Endothelial cell of umbilical vein (primary cell): ENCODE measurements at places on chromosomes 7 and 10. TPM values are rescaled to one million over a fixed set of nuclear protein-coding genes. Genes with fewer than 3 reads are reported as not detected.

The WDFY4 gene
- 10.1 and 11.7 TPM in 2 replicates for polyA plus RNA-seq

The NPC1L1 gene
- not detected in 2 replicates for polyA plus RNA-seq

The ITPRID1 gene
- not detected in 2 replicates for polyA plus RNA-seq

The ANKRD7 gene
- polyA plus RNA-seq, result not detected in 2 replicates

DNA sequence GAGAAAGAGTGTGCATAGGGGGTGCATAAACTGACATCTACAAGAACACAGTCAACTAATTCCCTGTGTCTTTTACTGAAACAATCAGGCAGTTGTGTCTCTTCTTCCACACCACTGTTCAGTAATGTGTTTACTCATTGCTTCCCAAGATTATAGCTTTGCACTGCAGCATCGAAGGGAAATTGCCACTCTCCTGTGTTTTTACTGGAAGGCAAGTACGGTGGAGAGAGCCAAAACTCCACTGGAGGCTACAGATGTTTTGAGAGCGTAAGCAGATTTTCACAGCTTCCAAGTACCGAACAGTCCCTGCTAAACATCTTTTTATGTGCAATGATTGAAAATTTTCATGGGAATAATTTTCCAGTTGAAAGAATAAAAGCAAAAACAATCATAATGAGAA is 510.5 kb upstream of the AKR1E2 start:
- DNase-seq, result peak; percentile 78

- peak; percentile 7 for DNase-seq
Measured at GRCh38 chr7:140726281-140726680, 29.8 kb downstream of the NDUFB2 start.

GRCh38 chr10:36462194-36462593 is 663.2 kb upstream of the ANKRD30A start:
- no peak for DNase-seq

DNA sequence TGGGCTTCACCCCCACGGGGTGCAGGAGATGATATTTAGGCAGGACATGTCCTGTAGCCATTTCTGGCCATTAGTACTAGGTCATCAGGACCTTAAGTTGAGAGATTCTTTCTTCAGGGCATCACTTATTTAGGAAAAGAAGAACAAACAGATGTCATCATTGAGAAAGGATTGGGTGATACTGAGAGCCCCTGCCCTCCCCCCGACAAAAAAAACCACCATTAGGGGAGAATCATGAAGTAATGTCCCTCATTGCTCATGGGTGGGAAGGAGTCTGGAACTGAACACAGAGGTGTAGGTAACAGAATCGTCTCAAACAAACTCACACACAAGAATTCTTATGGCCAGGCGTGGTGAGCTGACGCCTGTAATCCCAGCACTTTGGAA is 6.4 kb upstream of the ORAI2 start:
- no peak for DNase-seq

DNA sequence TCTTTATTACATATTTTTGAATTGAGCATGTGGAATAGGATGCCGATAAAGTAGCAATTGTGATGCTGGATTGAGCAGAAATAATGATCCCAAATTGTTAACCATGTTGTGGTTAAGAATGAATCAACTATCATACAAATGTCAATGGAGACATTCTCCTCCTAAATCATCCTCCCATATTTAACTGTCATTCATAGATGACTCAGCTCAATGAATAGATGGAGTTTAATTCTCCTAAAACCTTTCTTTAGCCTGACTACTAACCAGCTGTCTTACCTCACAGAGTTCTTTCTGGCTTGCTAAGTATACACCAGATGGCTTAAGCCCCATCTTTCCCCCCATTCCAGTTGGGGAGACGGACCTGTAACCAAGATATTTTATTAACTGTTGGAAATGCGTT is 23.4 kb upstream of the NPS start:
- no peak for DNase-seq

DNA sequence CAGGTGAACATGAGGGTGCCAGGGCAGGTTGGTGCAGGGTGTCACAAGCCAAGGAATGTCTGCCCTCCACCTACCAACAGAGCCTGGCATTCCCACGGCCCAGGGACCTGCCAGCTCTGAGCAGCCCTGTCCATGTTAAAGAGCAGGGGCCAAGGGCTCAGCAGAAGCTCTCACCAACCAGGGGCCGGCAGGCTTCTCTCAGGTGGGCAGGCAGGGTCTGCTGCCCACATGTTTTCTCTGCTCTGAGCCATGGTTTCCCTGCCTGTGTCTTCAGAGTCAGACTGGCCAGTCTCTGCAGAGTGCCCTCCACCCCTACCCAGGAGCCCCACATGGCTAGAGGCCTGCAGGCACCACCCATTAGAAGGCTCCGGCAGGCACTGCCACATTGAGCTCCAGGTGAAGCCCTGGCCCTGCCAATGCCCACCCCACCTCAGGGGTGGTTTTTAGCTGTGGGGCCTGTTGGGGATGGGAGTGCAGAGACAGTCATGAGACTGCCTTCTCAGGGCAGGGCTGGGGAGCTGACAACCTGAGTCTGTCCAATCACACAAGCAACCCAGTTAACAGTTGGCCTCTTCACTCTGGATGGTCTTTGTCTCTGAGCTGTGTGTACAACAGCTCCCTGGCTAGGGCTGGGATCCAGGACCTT is 135.9 kb downstream of the ARHGAP22 start:
- no peak for DNase-seq

DNA sequence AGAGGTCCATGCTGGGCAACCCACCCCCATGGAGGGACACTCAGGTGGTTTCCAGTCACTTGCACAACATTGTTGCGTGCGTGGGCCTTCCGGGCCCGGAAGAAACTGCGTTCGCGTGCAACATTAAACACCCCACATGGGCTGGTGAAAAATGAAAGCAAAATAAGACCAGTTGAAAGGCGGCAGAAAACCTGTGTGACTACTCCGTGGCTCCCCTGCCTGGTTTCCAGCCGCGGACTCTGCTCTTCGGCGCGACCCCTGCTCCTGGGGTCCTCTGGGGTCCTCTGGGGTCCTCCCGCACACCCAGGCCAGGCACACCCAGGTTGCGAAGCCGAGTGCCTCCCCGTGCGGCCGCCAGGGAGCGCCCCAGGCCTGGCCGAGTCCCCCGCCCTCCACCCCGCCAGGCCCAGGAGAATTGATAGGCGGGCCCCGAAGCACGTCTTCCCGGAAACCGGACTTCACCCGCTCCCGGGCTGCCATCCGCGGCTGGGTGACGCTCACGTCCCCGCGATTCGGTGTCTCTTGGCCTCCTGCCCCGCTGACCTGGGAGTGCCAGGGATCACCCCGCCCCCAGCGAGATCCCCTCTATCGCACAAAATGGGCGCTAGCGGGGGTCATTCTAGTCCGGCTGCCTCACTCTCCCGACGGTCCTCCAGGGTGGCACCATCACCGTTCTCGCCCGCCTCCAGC is 1.9 kb upstream of the SH2D4B start:
- DNase-seq, result peak; percentile 54

DNA sequence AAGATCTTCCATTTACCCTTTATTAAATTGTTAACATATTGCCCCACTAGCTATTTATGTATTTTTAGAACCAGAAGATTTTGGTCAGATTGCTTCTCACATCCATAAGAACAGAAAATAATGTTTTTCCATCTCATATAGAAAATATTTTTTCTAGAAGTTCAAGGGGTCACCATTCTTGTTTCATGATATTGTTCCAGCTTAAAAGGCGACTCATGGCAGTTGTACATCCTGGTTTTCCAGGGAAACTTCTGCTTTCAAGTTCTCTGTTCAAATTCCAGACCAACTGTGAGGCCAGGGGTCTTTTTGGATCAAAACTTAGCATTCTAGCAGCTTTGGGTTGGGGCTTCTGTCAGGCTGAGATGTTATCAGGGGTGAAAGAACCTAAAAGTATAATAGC is 84.4 kb downstream of the LRRC4 start:
- peak; percentile 43 for DNase-seq
